ENCODE measurements at places on chromosomes 5 and 9.

DNA sequence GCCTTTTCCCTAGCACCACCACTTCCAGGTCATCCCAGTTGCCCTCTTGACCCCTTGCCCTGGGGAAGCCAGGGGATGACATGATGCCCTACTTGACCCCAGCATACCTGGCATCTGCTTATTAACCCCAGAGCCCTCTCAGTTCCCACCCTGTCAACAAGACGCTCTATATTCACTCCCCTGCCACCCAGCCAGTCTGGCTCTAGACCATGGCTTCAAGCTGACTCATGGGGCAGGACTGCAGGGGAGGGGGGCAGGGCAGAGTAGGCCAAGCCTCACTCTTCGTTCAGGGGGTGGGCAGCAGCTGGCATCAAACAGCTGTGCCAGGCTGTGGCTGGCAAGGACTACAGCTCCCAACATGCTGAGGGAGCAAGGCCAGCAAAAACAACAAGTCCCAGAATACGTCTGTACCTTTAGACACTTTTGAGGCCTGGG, 5.3 kb downstream of the ATOSB start:
- DNase-seq: no peak

- DNase-seq: no peak
Measured at GRCh38 chr5:1014781-1015221, 6.2 kb downstream of the NKD2 start.

DNA sequence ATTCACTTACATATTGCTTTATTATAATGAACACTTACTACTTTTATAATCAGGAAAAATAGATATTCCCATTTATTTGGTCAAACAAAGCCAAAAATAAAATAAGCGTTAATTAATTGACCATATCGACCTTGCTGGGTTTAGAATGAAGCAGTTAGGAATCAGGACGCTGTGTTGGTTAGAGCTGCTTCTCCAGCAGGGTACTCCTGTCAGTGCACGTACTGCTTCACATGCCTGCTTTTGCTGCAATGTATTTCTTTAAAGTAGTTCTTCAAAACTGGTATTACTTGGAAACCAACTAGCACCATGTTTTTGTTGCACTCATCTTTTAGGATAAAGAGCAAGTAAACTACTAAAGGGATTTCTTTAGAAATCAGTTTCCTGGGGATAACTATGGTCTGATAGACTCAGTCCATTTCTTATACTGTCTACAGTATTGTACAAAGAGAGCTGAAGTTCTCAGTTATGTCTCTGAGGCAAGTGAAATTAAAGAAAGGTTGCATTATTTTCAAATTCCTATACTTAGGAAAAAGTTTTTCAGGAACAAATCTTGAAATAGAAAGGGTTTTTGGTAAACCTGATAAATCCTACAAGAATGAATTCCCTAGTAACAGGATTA, 6.8 kb upstream of the TRMO start:
- DNase-seq: no peak

GRCh38 chr9:111389406-111389805, 59.4 kb upstream of the OR2K2 start:
- DNase-seq: no peak

DNA sequence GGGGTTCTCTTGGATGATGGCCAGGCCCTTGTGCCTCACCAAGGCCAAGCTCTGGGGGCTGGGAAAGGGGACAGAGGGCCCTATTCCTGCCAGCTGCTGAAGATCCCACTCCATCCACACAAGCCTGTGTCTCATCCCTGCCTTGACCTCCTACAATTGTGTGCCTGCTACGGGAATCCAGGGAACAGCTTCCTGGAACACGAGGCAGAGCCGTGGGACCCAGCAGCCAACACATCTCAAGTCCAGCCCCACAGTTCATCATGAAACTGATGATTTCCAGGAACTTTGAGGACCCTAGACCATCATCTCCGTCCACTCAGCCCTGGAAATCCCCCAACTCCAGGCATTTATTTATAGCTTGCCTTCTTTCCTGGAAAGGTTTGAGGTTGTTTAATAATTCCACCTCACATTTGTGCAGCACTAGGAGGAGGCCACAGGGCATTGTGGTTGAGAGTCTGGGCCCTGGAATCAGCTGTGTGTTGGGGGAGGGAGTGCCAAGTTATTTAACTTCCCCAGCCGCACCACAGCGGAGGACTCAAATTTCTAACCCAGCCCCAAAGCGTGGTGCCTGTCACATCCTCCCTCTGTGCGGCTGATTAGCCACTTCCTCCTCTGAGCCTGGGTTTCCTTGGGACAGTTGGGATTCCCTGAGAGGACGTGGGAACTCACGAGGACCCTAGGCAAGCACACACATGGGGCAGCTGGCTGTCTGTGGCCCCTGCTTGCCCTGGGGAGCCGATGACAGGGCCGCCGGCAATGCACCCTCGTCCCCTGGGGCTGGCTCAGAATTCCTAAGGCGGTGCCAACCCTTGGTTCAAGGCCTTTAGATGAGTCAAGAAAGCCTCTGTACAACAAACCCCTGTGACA, 58.2 kb upstream of the GGTA1 start:
- peak; percentile 63 for DNase-seq

DNA sequence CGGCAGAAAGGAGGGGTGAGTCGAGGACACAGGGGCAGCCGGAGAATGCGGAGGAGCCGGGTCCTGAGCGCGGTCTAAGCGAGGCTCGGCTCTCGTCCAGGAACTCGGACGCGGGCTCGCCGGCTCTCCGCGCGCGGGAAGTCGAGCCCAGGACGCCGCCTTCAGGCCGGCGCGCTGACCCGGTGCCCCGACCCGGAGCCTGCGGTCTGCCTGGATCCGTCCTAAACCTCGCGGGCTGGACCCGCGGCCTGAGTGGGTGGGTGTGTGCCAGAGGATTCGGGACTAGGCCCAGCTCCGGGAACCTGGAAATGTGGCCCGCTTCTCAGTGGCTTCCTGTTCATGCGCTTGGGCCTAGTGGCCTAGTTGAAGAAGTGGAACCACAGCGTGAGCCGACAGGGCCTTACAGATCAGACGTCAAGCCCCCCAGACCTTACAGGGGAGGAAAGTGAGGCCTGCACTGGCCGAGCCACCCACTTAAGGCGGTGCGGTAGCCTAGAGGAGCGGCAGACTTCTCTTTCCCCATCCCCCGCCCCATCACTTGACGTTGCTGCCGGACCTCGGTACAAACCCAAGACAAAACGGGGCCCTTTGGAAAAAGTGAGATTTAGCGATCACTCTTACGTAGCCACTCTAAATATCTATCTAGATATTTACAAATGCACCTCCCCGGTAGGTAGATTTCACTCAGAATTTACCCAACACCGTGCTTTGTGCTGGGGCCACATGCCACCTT, 1.2 kb downstream of the CDKN2B-AS1 start:
- peak; percentile 64 for DNase-seq

DNA sequence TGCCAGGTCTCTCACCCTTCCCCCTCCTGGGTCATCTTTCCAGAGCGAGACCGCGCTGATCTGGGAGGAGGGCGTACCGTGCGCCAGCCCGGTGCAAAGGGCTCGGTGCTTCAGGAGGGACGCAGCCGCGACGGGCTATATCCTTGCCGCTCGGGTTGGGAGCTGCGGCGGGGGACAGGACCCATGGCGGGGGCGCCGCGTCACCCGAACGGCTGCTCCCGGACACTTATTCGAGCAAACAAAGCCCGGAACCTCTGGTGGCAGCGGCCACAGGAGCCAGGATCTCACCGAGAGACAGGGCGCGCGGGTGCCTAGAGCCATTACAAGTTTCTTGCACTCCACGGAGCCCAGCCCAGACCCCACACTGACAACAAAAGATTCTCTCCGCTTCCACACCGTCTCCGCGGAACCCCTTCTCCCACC, 1.3 kb downstream of the SEMA6A start:
- DNase-seq: no peak

DNA sequence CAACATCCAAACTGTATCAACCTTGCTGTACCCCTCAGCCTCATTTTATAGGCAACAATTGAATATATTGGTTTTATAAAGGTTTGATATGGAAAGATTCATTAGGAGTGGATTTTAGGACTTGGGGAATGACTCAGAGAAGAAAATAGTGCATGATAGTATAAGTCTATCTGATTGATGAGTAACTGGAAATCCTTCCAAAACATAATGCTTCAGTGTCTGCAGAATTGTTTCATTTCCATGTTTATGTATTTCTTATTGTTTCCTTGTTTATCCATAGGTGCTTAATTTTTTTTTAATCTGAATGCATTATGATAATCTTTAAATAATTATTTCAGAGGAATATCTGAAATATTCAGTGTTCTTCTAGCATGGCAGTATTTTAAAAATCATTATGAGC, 12.6 kb downstream of the JAK2 start:
- no peak for DNase-seq

DNA sequence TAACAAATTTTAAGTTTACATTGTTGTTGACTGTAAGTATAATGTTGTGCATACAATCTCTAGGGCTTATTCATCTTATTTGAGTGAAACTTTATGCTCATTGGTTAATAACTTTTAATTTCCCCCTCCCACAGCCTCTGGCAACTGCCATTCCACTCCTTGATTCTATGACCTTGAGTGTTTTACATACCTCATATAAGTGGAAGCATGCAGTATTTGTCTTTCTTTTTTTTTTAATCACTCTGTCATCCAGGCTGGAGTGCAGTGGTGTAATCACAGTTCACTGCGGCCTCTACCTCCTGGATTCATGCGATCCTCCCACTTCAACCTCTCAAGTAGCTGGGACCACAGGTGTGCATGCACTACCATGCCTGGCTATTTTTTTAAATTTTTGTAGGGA, 83.9 kb downstream of the KCTD16 start:
- DNase-seq: no peak

DNA sequence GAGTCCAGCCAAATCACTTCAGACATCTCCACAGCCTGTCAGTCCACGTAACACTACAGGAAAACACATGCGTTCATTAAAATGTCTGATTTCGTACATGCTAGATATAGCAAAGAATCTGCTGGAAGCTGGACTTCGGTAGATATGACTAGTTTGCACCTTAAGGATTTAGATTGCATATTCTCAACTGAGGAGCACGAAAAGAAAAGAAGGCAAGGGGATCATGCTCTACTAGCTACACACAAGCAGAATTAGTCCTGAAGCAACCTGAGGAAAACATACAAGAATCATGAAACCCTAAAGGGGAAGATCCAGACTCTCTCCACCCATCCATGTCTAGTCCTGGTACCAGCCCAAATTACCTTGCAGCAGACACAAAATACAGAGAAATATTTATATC, 36.1 kb upstream of the SSBP2 start:
- no peak for DNase-seq

DNA sequence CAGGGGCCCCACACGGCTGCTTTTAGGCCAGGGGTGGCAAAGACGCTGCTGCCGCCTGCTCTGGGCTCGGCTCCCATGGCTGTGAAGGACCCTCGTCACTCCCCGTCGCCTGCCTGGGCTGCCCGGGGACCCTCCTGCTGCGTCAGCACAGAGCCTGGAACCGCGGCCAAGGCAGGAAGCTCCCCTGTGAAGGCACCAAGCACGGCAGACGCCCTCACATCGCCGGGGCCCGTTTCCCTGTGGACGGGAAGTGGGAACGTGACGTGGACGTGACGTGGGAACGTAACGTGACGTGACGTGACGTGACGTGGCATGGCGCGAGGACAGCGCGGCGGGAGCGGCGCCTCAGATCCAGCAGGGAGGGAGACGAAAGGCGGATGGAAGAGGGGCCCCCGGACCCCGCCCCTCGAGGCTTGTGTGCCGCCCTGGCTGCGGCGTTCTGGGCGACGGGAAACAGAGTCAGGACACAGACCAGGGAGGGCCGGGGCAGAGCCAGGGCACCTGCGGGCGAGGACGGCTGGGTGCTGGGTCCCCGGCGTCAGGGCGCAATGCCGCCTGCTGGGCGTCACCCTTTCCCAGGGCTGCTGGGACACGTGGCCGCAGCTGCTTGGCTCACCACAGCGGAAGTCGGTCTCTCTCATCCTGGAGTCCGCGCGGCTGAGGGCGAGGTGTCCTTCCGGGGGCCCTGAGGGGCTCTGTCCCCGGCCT, 53.1 kb downstream of the MRPL36 start:
- DNase-seq: no peak

- no peak for DNase-seq
Measured at GRCh38 chr5:73825736-73826135, 199.7 kb downstream of the ARHGEF28 start.

GRCh38 chr5:1952444-1953099, 69.8 kb upstream of the IRX4 start:
- peak; percentile 63 for DNase-seq

DNA sequence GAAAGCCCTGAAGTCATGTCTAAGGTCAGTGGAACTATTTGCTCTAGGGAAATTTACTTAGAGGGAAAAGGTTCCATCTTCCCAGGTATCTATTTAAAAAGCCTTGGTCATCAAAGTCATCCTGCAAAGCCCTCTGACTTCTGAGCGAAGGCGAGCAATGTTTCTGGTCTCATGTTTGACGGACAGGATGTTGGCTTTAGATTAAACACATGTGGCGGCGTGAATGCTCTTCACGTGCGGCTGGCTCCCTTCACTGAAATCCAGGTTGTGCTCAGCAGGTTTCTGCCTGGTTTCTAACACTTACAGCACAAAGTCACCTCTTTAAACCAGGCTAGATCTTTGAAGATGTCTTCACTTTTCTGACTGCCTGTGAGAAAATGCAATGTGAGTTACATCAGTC, 5.7 kb upstream of the ZBTB34 start:
- DNase-seq: no peak

DNA sequence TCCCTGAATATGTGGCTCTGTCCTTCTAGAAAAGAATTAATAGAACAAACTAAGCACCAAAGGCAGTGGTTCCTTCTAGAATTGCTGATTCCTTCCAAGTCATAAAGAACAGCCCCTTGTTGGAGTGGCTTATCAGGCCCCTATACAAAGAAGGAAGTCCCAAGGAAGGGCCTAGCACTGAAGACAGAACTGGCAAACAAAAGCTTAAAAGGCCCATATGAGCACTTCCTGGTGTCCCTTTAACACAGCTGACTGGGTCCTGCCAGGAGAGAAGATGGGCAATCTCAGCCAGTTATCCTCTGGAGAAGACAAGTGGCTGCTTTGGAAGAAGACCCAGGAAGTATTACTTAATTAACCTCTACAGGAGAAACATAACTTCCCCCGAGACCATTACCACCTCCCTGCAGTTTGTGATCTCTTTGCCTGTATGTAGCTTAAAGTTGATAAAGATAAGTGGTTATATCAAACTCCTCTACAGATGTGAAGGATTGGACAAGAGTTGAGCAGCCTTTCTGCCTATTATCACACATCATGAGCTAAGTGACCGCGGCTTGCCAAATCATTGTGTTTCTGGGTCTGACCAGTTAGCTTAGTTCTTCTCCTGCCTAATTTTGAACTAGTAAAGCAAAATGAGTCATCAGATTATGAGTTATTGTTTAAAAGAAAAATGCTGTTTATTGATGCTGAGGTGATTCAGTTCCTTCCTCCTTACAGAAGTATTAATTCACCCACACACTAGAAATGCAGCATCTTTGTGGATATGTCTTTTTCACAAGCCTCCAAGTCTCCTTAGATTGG, 13.3 kb upstream of the STING1 start:
- no peak for DNase-seq

DNA sequence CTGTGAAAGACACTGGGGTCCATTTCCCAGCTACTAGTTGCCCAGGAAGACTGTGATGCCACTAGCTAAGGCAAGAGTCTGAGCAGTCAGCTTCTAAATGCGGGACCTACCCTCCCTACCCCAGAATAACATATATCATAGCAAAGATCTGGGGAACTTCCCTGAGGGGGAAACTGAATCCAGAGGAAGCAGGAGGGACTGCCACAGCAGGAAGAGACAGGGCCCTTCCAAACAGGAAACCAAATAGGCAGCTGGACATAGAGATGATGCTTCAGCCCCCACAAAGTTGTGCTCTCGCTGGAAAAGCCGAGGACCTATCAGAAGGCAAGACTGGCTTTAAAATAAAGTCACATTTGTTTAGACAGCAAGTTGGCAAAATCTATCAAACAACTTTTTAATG, 51.1 kb downstream of the KLHL3 start:
- DNase-seq: no peak

Data from endothelial cell (in vitro differentiated cells).